ENCODE measurements at places on chromosomes 5 and 9.

DNA sequence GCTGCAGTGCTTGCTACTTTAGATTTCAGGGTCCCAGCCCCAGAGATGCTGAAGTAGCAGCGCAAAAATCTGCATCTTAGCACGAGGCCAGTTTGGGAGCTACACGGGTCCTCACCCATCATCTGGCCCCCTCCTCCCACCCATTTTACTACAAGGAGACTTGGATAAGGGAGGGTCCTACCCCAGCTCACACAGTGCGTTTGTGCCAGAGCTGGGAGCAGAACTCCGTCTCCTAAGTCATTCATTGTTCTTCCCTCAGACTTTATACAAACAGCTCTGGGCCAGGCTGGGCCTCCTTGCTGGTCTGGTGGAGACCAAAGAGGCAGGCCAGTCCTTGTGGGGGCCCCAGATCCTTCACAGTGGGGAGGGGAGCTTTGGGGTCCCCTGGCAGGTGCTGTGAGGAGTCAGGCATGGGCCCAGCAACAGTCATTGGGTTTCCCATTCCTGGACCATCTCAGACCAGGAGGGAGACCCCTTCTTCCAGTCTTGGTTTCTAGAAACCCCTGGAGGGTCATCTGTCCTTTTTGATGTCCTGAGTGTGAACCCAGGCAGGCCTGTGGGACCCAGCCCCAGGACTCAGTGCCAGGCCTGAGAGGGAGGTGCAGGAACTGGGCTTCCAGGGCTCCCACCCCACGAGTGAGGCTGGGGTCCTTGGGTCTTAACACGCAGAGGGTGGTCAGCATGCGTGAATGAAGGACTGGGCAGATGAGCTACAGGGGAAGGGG, 2.3 kb upstream of the IL17B start:
- no peak for DNase-seq

- no peak for DNase-seq
Observed at GRCh38 chr5:36535378-36535777, 71.0 kb upstream of the SLC1A3 start.

GRCh38 chr9:1274334-1274733, 224.2 kb downstream of the DMRT2 start:
- DNase-seq = no peak

- DNase-seq = no peak
Observed at GRCh38 chr9:122179054-122179689, 19.5 kb downstream of the MORN5 start.
